ENCODE measurements at places on chromosomes 12 and 14.

GRCh38 chr12:109695416-109695815, 18.2 kb upstream of the FAM222A start:
- DNase-seq = no peak

GRCh38 chr14:24032727-24033418, 18.9 kb upstream of the CARMIL3 start:
- DNase-seq = no peak

- DNase-seq = peak; percentile 72
These were observed 1569.0 kb upstream of the FLRT2 start for GRCh38 chr14:83960832-83961512.

DNA sequence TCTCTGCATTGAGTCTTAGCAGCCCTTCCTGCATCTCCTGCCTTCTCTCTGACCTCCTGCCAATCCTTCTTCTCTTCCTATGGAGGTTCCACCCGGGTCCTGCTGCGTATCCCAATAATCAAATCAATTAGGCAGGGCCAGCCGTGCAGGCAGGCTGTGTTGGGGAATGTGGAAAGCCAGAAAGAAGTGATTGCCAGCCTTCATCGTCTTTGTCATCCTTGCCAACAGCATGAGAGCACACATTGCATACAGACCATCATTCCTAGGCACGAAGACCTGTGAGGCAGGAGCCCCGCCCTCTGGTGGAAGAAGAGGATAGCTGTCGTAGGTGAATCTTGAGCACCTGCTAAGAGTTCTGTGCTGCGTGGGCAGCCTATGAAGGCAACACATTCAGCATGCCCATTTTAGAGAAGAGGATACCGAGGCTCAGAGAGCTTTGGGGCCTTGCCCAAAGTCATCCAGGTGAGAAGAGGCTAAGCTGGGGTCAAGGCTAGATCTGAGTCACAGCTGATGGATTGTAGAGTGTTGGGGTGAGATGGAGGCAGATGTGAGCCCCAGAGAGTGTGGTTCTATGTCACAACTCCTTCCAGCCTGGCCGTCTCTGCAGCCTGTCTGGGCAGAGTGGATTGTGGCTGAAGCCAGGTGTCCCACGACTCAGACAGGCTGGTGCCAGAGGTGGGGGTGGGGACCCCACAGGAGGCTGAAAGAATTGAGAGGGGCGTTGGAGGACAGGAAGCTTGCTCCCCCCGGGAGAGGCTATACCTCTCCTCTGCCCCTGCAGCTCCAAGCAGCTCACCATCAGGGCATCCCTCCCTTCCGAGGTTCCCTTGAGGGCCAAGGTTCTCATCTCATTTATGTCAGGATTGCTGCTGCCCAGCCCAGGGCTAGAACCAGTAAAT, 12.7 kb downstream of the C14orf132 start:
- DNase-seq = peak; percentile 54

DNA sequence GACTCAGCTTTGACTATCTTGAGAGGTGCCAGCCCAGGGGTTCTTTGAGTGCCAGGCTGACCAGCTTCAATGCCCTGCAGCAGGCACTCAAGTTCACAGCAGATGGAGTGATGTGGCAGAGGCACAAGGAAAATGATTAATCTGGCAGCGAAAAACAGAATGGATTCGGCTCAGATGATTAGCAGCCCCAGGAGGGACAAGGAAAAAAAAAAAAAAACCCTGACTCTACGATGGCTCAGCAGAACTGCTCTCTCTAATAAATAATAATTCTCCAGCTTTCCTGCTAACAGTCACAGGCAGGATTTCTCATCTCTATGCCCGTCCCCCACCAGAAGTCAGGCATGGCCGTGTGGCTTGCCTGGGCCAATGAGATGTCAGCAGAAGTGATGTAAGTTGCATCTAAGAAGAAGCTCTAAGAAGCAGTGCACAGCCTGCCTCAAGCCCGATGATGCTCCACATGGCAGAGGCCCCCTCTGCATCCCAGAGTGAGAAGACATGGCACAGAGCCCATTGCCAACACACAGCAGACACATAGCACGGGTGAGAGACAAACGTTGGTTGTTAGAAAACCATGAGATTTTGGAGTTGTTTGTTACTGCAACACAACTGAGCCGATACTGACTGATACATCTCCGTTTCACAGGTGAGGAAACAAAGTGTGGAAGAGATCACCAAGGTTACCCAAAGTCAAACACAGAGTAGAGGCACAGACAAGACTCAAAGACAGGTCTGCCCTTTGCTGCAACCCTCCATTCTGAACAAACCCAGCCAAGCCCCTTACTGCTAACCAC, 111.0 kb downstream of the SCARB1 start:
- DNase-seq = no peak

DNA sequence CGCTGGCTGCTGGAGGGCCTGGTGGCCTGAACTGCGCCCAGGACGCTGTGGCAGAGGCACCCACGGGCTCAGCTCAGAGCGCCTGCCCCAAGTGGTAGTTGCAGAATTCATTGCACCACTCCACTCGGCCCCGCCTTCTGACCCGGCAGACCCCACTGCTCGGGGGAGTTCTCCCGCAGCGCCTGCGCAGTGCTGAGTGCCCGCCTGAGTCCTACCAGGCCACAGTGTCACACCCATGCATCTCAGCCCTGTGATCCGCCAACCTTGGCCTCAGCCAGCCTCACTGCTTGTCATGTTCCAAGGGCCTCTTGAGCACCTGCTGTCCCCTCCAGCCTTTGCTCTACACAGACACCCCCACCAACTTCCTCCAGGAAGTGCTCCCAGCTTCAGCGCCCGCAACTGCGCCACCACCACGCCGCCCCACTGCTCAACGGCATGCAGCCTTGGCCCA, 12.2 kb downstream of the DEGS2 start:
- DNase-seq = no peak

- no peak for DNase-seq
These were observed 19.5 kb downstream of the PIGH start for GRCh38 chr14:67580336-67581171.

DNA sequence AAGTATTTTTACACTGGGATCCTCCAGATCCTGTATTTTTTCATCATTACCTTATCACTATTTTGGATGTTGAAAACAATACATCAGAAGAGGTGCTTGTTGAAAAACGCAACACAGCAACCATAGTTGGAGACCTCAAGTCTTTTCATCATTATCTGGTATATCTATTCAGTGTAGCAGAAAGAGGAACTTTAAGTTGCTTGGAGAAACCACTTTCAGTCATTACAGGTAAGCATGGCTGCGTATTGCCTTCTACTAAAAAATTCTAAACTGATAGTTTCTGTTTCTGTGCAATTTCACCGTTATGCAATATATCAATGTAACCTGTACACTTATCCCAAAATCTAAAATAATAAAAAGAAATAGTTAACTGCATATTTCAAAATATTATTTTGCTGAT, 32.2 kb upstream of the PTPRQ start:
- DNase-seq = no peak

DNA sequence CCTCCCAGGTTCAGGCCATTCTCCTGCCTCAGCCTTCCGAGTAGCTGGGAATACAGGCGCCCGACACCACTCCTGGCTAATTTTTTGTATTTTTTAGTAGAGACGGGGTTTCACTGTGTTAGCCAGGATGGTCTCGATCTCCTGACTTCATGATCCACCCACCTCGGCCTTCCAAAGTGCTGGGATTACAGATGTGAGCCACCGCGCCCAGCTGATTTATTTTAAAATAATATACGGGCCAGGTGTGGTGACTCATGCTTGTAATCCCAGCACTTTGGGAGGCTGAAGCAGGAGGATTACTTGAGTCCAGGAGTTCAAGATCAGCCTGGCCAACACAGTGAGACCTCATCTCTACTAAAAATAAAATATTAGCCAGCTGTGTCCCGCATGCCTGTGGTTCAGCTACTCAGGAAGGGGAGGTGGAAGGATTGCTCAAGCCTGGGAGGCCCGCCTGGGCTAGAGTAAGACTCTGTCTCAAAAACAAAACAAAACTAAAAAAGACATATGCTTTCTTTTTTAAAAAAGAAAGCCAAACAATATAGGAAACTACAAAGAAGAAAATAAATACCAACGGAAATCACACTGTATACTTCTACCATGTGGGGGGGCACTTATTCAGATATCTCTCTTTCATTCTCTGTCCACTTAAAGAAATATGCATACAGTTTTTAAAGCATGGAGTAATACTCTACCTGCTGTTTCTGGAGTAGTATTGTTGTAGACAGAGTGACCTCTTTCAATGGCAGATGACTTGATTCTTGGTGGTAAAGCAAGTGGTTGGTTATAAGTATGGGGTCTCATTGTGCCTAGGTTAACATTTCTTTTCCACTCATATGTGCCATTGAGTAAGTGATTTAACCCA, 930 bp upstream of the MIA2 start:
- DNase-seq = no peak

DNA sequence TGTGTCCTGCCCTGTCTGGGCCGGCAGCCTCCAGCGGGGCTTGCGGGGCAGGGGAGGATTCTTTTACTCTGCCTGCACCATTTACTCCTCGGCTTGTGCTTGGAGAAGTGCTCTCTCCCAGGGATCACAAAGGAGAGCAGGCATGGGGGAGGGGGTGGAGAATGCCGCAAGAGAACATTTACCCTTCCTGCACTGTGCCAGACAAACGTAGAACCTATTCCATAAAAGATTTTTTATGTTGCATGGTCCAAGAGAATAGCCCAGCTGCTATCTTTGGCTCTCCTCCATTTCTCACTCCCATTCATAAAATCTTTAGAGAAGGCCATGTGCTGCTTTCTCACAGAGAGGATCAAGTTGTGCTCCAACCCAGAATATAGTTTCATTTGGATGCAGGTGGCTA, 159.4 kb downstream of the SPTSSA start:
- DNase-seq = no peak

DNA sequence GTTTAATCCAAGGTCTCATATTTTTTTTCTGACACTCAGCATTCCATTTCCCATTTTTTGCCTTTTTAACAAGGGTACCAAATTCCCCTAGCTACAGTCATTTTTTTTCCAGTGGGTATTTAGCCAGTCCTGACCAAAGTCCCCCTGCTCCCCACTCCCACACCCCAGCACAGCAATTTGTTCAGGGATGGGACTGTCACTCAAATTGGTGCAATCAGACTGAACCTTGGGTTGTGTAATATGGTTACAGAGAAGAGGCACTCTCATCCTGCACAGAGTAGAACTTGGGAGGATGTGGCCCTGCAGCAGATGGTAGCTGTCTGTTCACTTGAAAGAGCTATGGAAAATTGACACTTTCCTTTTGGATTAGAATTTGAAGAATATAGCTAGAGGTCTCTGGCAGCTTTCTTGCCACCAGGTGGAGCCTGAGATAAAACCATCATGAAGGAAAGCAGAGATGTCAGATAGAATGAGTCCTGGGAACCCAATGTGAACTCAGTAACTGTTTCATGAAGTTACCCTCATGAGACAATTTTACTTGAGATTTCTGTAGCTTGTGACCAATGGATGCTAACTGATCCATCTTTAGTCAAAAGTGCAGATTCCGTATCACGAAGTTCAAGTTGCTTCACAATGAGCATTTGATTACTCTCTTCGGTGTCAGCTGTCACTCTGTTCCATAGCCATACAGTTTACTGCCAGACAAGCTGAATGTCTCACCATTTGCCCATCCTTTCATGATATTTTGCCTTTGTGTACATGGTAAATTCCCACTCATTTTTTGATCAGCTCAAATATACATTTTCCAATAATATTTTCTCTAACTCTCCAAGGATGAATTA, 394.0 kb upstream of the SYT1 start:
- peak; percentile 74 for DNase-seq

GRCh38 chr12:49621651-49622500, 1.5 kb upstream of the PRPF40B start:
- peak; percentile 51 for DNase-seq

DNA sequence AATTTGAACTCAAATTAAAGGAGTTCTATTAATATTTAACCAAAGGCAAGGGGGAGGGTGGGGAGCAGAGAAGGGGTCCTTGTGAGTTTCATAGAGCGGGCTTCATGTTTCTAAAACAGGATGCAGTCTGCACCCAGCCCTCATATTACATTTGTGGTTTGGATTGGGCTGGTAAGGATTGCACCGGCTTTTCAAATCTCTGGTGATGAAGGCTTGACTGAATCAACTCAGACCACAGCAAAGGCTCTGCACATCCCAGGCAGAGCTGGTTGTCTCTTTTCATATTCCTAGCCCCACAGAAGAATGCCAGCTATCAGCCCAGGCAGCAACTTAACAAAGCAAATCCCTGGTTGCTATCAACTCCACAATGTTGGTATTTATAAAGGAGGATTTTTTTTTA, 1221.4 kb downstream of the VRK1 start:
- DNase-seq = no peak

GRCh38 chr12:1758376-1758775, 62.0 kb upstream of the LRTM2 start:
- no peak for DNase-seq

DNA sequence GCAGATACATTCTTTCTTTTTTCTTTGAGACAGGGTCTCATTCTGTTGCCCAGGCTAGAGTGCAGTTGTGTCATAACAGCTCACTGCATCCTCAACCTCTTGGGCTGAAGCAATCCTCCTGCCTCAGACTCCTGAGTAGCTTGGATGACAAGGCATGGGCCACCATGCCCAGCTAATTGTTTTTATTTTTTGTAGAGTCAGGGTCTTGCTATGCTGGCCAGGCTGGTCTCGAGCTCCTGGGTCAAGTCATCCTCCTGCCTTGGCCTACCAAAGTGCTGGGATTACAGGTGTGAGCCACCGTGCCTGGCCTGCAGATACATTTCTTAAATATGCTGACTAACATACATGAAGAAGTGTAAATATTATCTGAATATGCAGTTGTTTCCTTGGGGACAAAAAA, 115.8 kb downstream of the HECTD4 start:
- DNase-seq = no peak

DNA sequence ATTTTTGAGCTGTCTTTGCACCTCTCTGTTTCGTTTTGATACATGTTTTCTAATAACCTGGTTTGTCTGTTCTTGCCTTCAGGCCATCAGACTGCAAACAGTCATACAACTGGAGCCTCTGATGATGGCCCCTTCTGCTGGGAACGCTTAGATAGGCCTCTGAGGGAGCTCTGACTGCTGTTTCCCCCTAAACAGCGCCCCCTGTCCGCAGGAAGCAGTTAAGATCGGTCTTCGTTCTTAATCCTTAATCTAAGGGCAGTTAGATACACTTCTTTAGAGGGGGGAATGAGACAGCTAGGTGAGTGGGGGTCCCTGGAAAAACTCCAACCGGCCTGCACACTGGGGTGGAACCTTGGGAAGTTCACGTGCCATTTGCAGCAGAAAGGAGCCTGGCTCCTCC, 1338.8 kb upstream of the SEL1L start:
- DNase-seq = peak; percentile 70

- no peak for DNase-seq
These were observed 1154.7 kb upstream of the FLRT2 start for GRCh38 chr14:84375235-84375634.

- peak; percentile 40 for DNase-seq
These were observed 610.4 kb downstream of the MED13L start for GRCh38 chr12:115667116-115667515.

GRCh38 chr12:6934110-6934509, 6.4 kb downstream of the ATN1 start:
- no peak for DNase-seq

Data from islet precursor cell (in vitro differentiated cells).